ENCODE measurements at places on chromosomes 12 and 14. TPM values are rescaled to one million over a fixed set of nuclear protein-coding genes. Genes with fewer than 3 reads are reported as not detected.

KRT82 gene
- not detected for total RNA-seq

AQP6 gene
- 0.40 TPM for total RNA-seq

PTPRB gene
- total RNA-seq, result 93.6 TPM

DNA sequence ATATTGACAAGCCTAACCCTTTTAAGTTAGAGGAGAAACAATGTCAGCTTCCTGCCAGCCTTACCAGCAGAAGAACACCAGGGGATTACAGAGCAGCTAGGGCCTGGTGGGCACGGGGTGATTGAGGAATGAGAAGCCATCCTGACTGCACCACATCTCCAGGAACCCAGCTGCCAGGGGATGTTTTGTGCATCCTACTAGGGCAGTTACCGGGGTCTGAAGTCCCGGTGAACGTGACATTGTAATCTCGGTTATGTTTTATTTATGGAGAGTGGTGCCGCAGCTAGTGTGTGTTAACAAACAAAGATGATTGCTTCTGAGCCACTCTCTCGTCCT is 115.9 kb downstream of the BCL11B start:
- H3K36me3 ChIP-seq, result no peaks in the 10 kb centered on the region
- no peak for DNase-seq
- H3K4me3 ChIP-seq, result no peak overlapping the region
- H3K27me3 ChIP-seq, result no peaks in the 10 kb centered on the region
- H3K4me1 ChIP-seq, result peaks cover 3% of the 10 kb centered on the region

- H3K4me1 ChIP-seq, result peaks cover 3% of the 10 kb centered on the region
- peaks cover 6% of the 10 kb centered on the region for H3K36me3 ChIP-seq
- no peak for DNase-seq
- H3K4me3 ChIP-seq, result no peak overlapping the region
- H3K27me3 ChIP-seq, result no peaks in the 10 kb centered on the region
Measured at GRCh38 chr14:91889477-91890211, 22.3 kb upstream of the TC2N start.

KRT79 gene
- total RNA-seq, result not detected

- no peak for DNase-seq
- H3K36me3 ChIP-seq, result no peaks in the 10 kb centered on the region
- no peaks in the 10 kb centered on the region for H3K4me1 ChIP-seq
- H3K27me3 ChIP-seq, result no peaks in the 10 kb centered on the region
- H3K4me3 ChIP-seq, result no peak overlapping the region
Measured at GRCh38 chr12:91851741-91852477, 293.7 kb downstream of the BTG1 start.

- DNase-seq, result no peak
Measured at GRCh38 chr12:31031951-31032335, 41.7 kb upstream of the DDX11 start.

- no peaks in the 10 kb centered on the region for H3K36me3 ChIP-seq
- H3K4me1 ChIP-seq, result no peaks in the 10 kb centered on the region
- DNase-seq, result no peak
- no peak overlapping the region for H3K4me3 ChIP-seq
- no peak overlapping the region for H3K27ac ChIP-seq
Measured at GRCh38 chr12:507391-507796, 47.7 kb downstream of the B4GALNT3 start.

SERPINA6 gene
- total RNA-seq, result 0.34 TPM

All from lung (tissue), 17 donors.